ENCODE measurements at places on chromosomes 6 and 20. TPM values are rescaled to one million over a fixed set of nuclear protein-coding genes. Genes with fewer than 3 reads are reported as not detected.

DNA sequence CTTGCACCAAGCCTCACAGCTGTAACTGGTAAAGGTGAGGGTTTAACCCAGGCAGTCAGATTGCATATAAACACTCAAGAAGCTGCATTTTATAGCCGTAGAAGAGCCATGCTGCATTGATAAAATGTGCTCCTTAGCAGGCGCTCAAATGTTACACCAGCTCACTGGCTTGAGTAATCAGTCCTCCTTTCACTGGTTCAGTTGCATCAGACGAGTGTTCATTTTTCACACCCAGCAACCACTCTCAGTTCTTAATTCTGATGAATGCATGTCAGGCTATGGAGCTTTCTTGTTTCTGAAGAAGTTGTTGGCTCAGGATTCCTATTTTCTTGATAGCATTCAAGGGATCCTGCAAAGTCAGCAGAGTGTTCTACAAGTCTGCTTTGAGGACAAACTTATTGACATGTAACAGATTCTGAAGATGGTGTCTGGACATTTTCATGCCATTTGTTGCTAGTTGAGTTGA lies 198.3 kb downstream of the PLCB1 start:
- no peak for DNase-seq

GRCh38 chr20:58416835-58417234 lies 27.8 kb downstream of the VAPB start:
- DNase-seq: no peak

DNA sequence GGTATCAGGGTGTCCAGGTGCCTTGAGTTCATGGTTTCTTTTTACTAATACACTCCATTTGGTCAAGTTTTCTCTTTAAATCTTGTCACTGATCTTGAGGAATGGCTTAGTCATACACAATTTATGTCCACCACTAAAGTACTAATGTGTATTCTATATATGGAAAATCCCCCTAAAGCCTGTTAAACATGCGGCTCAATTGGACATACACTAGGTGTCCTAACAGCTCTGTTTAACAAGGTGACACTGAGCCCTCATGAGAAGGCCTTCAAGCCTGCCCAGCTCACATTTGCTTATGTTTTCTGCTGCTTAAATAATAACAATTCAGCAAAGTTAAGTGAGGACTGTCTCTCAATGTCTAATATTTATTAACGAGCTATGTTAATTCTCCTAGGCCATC lies 31.5 kb downstream of the PDE7B start:
- DNase-seq: no peak

DNA sequence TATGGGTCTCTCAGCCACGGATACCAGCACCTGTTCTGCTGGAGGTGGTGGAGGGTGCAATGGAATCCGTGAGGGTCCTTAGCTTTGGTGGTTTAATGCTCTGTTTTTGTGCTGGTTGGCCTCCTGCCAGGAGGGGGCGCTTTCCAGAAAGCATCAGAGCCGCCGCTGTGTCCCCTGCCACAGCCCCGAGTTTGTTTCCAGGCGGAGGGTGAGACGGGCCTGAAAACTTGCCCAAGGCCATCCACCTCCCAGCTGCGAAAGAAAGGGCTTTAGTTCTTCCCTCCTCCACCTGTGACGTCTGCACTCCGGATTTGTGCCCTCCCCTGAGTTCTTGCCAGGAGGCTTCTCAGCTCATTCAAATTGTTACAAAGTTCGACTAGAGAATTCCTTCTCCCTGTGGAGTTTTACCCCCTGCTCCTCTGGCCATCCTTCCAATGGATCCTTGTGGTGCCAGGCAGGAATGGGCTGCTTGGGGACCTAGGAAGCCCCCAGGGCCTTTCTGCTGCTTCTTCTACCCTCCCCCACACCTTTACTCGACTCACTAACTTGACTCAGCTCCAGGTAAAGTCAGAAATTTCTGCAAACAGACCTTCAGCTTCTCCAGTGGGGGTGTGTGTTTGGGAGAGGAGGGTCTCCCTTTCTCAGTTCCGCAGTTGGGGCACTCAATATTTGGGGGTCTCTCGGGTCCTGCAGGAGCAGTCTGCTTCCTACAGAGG lies 873.7 kb downstream of the KIF16B start:
- peak; percentile 6 for DNase-seq

Gene LIN28B
- 45.6 TPM for total RNA-seq
